ENCODE measurements at places on chromosomes 1 and 21.
A peak's percentile ranks its signal among the peaks of the same experiment; 100 is the strongest.

GRCh38 chr1:201912832-201913231 lies 24.1 kb downstream of the SHISA4 start:
- DNase-seq = no peak

GRCh38 chr1:67142931-67143330 lies 8.2 kb upstream of the C1orf141 start:
- no peak for DNase-seq

- DNase-seq = no peak
These were observed 148.6 kb upstream of the HOOK1 start for GRCh38 chr1:59666106-59666505.

DNA sequence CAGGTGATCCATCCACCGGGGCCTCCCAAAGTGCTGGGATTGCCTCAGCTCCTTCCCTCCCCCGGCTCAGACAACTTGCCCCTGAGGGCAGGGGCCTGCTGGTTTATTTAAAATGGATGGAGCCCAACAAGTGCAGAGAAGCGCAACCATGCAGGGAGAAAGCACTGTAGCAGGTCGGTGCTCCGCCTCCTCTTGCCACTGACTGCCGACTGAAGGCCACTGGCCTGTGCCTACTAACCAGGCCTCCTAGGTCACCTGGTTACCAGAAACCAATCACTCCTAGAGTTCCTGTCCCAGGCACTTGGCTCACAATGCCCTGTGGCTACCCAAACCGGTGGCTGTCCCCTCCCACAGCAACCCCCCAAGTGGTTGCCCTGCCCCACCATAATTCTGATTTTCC lies 35.9 kb downstream of the ZNF695 start:
- DNase-seq = no peak

- DNase-seq = no peak
These were observed 7.1 kb downstream of the LGR6 start for GRCh38 chr1:202200669-202201068.

DNA sequence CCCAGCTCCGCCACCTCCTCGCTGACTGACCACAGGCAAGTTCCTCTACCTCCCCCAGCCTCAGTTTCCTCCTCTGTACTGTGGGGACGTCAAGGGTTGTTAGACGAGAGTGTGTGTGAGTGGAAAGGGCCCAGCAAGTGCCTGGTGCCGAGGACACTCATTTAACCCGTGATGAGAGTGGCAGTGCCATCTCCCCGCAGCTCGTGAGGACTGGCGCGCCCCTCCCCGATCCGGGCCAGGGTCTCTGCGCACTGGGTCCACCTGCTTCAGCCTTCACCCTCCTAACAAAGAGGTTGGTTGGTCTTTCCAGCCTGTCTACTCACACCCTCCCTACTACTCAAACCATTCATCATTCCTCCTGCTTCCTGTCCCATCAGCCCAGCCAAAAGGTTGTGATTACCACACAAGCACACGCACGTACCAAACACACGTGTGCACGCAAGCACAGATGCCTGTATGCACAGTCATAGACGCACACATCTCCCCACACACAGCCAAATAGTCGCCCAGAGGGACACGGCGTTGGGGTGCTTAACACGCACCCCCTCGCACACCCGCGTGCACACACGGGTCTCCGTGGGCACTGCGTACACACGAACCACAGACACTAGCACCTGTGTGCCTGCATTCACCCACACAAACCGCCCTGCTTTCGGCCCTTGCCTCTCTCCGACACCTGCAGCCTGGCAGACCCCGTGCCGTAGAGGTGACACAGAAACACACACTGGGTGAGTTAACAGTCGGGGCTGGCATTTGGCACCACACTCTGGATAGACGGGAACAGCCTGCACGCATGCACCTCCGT lies 39.3 kb downstream of the TAS1R2 start:
- DNase-seq = no peak

GRCh38 chr1:203276408-203276807 lies 28.9 kb upstream of the BTG2 start:
- no peak for DNase-seq

- DNase-seq = no peak
These were observed 262.3 kb downstream of the PTGER3 start for GRCh38 chr1:70785287-70785686.

DNA sequence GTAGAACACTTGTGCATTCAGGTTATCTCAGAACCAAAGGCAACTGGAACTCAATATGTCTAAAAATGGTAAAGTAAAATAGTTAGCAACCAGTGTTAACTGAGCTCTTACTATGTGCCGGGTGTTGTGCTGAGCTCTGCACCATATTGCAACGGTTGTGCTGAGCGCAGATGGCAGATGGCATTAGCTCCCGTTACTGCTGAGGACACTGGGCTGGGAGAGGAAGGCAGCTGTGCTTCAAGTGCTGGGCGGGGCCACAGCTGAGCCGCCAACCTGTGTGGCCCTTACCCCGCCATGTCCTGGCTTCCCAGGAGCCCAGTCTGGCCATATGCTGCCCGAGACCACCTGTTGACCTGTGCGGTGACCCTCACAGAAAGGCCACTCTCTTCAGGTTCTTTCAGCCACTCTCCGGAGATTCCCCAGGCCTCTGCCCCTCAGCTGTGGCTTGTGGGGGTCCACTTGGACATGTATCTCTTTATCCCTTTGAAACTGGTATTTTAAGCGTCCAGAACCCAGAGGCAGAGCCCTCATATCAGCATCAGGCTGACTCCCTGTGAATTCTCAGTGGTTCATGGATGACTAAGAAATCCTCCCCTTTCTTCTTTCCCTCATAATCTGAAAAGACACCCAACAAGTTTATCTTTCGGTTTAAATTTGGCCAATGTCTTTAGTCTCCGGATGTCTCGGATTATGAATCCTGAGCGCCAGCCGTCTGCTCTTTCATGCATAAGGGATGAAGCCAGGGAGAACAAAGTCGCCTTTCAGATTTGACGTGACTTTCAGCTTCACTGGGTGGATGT lies 26.4 kb downstream of the LDLRAP1 start:
- no peak for DNase-seq

DNA sequence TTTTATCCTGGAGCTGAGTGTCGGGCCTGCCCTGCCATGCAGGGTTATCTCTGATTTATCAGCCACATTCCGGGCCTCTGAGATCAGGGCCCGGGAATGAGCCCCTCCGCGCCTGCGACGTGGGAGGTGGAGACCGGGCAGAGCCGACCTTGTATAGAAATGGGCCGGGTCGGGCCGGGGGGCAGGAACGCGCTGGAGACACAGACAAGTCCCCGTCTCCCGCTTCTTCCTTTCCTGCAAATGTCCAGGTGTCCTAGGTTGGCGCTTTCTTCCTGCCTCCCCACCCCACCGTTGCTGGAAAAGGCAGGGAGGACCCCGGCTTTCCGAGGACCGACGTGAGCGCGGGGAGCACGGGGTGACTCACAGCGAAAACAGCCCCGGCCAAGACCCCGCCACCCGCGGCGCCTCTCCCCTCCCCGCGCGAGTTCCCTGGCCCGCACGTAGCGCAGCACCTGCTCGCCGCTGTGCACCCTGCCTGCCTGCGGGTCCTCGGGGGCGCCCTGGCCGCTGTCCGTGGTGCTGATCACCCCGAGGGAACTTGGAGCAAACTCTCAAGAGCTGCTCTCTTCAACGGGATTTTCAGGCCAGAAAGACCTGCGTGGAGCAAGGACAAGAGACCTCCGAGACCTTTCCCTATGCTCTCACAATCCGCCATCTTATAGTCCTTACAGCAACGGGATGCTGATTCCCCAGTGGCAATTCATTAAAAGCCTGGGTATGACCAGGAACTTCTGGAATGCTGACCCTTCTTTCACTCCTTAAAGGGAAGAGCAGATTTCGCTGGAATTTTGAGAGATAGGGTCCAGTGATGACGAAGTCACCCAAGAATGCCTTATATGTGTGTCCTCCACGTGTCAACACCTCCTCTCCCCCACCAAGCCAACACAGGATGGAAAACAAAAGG lies 475 bp upstream of the NPPB start:
- DNase-seq = peak; percentile 39

DNA sequence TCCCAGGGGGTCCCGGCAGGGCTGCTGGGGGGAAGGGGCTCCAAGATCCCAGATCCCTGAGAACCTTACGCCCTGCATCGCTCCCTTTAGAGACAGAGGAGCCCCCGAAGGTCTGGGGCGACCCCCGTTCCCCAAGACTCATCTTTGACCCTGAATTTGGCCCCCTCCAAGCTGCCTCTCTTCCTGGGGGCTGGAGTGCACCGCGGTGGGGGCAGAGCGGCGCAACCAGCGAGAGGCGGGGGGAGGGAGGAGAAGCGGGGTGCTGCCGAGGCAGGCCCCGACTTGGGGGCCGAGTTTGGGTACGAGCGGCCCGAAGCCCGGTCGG lies 5.4 kb upstream of the PLEKHG5 start:
- no peak for DNase-seq

DNA sequence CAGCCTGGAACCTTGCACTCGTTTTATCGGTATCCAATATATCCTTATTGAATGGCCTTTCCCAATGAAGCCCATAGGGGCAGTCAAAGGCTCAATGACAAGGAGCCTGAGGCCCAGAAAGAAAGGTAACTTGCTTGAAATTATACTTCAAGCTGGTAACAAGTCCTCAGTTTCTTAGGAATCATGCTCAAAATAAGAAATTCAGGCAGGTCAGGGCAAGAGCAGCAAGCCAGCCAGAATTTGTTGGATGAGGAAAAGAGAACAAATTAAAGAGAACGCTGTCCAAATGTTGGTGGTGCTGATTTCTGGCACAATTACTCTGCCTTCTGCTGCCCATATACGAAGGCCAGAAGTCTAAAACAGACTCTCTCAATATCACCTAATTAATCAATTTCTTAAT lies 77.6 kb downstream of the DDX20 start:
- DNase-seq = no peak

DNA sequence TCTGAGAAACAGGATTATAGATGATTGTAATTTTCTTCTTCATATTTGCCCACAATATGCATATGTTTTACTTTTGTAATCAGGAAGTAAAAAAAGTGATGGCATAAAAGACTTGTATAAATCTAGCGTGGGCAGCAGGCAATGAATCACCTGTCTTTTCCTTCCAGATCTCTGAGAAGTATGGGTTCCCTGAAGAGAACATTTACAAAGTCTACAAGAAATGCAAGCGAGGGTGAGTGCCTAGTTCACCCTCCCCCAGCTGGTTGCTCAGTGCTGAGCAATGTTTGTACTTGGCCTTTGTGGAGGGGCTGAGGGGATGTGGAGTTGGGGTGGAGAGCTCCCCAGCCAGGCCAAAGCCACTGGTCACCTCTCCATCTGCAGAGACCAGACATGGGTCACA lies 30.7 kb downstream of the GRHL3 start:
- no peak for DNase-seq

- no peak for DNase-seq
These were observed 9.0 kb downstream of the FAM20B start for GRCh38 chr1:179034720-179035119.

DNA sequence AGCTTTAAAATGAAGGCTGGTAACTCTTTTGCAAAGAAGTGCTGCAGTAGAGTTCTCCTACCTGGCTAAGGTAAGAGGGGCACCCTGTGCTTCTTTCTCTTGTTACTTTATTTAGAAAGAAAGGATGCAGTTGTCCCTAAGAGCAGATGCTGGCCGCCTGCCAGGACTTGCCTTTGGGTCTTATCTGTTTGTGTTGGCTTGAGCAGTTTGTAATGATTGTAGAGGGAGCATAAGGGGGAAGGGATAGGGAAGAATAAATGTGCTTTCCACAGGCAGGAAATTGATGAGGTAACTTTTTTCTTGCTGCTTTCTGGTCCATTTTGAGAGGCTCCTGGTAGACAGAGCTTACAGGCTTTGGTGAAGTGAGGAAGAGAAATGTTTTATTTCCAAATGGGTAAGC lies 229.6 kb downstream of the HHAT start:
- no peak for DNase-seq

DNA sequence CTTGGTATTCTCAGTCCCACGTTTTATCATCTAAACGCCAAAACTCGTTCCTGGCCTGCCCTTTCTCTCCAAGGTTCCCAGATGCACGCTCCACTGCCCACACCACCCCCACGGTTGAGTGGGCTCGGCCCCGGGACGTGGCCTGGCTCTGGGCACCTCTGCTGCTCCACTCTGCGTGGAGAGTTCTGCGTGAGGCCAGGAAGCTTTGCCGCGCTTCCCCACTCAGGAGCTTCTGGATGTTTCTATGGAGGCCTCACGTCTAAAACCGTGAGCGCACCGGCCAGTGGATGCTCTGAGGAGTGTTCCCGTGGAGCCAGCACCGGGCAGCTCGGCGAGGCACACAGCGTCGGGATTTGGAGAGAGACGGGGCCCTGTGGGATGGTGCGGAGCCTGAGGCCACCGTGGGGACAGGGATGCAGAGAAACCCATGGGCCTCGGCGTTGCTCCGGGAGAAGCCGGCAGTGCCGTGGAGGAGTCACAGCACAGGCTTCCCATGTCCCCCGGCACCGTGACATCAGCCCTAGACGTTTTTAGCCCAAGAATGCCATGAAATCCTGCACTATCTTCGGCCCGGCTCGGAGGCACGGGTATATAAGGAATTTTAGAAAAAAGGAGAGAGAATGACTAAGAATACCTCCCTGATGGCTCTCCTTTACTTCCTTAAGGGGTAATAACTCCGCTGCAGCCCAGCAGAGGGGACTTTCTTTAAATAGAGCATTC lies 125.9 kb downstream of the PRDM16 start:
- no peak for DNase-seq

- no peak for DNase-seq
These were observed 81.1 kb upstream of the ADAR start for GRCh38 chr1:154689083-154689482.

GRCh38 chr1:224333939-224334786 lies 4.2 kb upstream of the NVL start:
- DNase-seq = no peak

DNA sequence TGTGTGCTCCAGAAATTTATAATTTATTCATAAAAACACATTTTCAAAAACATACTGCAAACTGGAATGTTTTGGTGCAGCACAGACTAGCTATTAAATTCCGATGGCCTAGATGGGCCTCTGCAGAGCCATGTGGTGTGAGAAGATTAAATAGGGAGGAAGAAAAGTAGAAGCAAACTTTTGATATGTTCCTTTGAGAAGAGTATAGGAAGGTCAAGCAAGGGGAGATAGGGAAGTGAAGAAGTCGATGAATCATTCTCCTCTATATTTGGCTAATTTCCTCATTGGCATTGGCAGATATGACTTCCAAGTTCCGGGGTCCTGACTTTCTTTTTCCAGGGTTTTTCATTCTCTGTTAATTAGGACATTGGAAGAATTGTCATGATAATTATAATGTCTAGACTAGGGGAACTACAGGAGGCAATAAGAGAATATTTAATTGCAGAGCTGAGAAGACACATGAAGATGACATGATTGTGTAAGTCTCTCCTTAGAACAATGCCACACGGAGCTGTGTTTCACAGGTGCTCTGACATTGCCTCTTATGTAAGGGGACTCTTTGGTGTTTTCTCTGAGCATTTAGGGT lies 19.3 kb upstream of the ZNF326 start:
- DNase-seq = no peak

Data from stimulated activated CD8-positive, alpha-beta memory T cell treated with anti-CD3 and anti-CD28 coated beads, Interleukin-2, amount 100 ng/mL, for 1 hour (primary cell).